ENCODE measurements at places on chromosomes 6 and 20.

GRCh38 chr20:59028812-59029211, 3.3 kb downstream of the ATP5F1E start:
- no peak for DNase-seq

DNA sequence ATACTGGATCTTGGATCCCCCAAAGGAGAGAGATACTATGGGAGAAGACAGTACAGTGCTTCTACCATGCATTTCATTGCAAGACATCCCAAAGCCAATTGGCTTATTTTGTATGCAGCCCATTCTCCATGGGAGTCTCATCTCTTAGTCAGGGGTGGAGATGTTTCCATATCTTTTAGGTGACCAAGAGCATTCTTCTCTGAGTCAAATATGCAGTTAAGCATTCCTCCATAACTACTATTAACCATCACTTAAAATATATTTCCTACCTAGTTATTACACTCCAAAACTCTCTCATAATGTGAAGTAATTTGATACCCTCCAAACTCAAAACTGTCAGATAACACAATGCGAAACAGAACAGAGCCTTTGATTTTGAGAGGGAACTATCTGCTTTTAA, 542.6 kb downstream of the HDGFL1 start:
- no peak for DNase-seq

- DNase-seq, result no peak
Measured at GRCh38 chr6:35011096-35012041, 122.3 kb downstream of the ANKS1A start.

- DNase-seq, result no peak
Measured at GRCh38 chr6:15312500-15312899, 66.6 kb downstream of the JARID2 start.

GRCh38 chr6:72149715-72150114, 263.4 kb downstream of the RIMS1 start:
- no peak for DNase-seq

- DNase-seq, result no peak
Measured at GRCh38 chr6:106974336-106974998, at the start of gene CD24. TSS of gene CD24 (minus strand) at chr6:106974729. CDS start at chr6:106974646, 83 bp downstream.

GRCh38 chr20:41408156-41408794, 41.7 kb upstream of the EMILIN3 start:
- no peak for DNase-seq

GRCh38 chr6:42239333-42239732, 21.7 kb upstream of the MRPS10 start:
- no peak for DNase-seq

- no peak for DNase-seq
Measured at GRCh38 chr6:119791736-119792135, 442.2 kb upstream of the MAN1A1 start.
